ENCODE measurements at places on chromosomes 1 and 21.
A peak's percentile ranks its signal among the peaks of the same experiment; 100 is the strongest.

DNA sequence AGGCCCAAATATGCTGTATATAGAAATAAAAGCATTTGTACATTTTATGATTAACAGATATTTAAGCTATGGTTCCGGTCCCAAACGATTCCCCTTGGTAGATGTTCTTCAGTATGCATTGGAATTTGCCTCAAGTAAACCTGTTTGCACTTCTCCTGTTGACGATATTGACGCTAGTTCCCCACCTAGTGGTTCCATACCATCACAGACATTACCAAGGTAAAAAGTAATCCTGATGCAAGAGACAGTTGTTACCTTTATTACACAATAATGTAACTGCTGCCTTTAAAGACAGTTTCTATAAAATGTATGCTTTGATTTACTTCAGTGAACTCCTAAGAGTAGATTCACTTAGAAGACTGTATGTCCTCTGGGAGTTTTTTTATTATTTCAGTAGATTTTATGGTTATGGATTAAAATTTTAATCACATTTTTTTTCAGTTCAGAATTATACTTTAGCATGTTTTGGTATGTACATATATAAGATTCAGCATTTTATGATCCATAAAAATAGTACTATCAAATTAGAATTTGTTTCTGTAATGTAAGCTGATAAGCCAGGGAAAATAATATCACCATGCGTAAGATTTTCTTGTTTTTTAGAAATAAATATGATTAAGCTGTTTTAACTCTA is 96.5 kb downstream of the USP25 start:
- DNase-seq: peak; percentile 27

DNA sequence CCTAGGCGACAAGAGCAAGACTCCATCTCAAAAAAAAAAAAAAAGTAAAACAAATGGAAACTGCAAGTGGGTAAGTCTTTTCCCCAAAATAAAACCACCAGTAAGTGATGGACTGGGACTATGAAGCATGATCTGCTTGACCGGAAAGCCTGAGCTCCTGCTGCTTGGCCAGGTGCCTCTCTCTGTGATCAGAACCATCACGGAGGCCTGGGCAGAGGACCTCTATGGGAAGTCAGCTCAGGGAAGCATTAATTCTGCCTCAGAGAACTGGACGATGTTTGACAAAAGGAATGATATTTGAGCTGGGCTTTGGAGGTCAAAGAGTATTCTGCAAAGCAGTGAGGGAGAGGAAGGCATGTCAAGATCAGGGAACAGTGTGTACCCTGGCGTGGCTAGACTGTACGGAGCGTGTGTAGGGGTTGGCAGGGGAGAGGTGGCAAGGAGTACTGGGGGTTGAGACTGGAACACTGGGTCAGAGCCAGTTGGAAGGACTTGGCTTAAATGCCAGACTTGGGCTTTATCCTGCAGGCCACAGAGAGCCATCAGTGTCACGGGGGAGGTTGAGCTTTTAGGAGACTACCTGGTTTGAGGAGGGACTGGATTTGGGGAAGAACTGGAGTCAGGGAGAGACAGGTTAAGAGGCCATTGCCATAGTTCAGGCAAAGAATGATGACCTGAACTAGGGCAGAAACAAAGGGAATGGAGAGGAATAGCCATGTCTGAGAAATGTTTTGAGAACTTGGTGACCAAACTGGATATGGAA is 16.4 kb downstream of the ATP1A2 start:
- DNase-seq: peak; percentile 98

- no peak for DNase-seq
These were observed 6.5 kb downstream of the WARS2 start for GRCh38 chr1:119133987-119134386.

DNA sequence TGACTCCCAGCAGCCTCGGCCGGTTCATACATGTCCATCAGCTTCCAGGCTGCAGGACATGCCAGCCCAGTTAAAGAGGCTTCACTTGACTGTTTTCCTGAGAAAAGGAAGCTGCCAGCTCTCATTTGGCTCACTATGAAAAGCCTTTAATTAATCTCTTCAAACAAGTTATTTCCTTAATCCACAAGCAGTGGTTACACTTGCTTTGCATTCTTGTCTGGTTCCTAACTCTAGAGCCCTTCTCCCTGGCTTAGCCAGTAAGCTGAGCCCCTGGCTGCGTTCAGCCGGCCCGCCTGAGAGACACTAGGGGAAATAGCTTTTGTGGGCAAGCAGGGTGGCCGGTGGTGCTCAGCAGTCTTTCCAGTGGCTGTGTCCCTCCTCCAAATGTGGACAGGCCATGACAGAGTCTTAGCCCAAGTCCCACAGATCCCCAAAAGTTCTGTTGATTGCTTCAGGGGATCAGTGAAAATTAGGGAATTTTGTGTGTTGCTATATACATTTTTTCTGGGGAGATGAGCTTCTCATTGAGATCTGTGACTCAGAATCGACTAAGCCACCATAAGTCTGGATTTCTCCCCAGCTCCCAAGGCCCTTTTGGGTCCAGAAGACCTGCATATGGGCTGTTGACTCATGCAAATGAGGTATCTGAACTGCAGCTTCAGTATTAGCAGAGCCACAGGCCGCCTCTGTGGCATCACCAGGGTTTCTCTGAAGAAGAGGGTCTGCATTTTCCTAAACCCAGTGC is 10.1 kb downstream of the ATF3 start:
- DNase-seq: no peak

GRCh38 chr1:235093696-235094592 is 34.7 kb downstream of the TOMM20 start:
- peak; percentile 66 for DNase-seq

- no peak for DNase-seq
These were observed 6.2 kb downstream of the C1orf210 start for GRCh38 chr1:43279161-43279560.

DNA sequence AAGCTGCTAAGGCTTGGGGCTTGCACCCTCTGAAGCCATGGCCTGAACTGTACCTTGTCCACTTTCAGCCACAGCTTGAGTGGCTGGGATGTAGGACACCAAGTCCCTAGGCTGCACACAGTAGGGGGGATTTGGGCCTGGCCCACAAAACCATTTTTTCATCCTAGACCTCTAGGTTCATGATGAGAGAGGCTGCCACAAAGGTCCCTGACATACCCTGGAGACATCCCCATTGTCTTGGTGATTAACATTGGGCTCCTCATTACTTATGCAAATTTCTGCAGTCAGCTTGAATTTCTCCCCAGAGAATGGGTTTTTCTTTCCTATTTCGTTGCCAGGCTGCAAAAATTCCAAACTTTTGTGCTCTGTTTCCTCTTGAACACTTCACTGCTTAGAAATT is 26.3 kb upstream of the CHODL start:
- DNase-seq: no peak

DNA sequence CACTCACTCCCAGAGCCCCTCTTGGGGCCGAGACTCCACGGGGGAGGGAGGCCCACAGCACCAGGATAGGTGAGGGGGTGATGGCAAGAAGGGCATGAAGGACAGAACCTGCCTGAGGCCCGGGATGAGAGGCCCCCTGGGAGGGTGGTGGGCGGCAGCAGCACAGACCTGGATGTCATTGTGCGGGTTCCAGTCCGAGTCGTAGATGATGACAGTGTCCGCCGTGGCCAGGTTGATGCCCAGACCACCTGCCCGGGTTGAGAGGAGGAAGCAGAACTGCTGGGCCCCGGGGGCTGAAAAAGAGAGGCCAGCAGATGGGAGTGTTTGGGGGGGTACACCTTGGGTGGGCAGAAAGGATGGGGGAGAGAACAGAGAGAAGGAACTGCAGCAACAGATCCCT is 50.1 kb downstream of the CHD5 start:
- DNase-seq: no peak

DNA sequence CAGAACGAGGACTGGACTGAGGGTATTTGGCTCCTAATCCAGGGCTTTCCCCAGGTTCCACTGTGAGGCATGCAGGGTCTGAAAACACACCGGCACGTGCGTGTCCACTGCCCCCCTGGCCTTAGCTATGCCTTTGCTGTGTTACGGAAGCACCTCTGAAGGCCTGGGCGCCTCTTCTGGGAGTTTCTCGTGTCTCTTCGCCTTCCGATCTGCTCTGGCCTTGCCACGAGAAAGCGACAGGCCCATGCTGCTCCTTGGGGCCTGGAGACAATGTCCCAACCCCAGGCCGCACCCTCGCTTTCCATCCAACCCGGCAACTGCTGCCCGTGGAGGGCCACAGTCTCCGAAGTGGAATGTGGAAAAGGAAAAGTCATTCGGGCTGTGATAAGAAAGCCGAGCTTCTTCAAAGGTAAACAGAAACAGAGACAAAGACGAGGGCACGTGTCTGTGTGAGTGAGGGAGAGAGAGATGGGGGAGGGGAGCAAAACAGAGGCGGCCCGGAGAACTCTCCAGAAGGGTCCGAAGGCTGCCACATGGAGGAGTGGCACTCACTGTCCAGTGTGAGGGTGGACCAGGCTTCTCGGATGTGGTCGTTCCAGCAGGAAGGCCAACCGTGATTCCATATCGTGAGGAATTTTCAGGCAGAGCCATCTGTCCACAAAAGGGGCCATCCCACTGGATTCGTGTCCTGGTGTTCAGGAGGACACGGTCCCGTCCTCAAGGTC is 3.4 kb upstream of the UMODL1 start:
- no peak for DNase-seq

GRCh38 chr21:17631195-17631594 is 18.5 kb upstream of the BTG3 start:
- no peak for DNase-seq

GRCh38 chr1:186212568-186213224 is 162.4 kb downstream of the TPR start:
- DNase-seq: no peak

GRCh38 chr1:185732951-185733350 is 1.2 kb upstream of the HMCN1 start:
- no peak for DNase-seq

DNA sequence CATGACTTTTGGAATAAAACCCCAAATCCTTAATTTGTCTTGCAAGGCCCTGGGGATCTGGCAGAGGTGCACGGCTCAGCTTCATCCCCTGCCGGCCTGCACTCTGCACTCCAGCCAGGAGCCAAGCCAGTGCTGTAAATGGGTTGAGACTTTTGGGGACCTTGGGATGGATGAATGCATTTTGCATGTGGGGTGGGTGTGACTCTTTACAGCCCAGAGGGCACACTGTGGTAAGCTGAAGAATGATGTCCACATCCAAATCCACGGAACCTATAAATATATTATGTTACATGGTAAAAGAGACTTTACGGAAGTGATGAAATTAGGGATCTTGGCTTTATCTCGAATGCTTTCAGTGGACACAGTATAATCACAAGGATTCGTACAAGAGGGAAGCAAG is 177.8 kb downstream of the EDEM3 start:
- peak; percentile 36 for DNase-seq

DNA sequence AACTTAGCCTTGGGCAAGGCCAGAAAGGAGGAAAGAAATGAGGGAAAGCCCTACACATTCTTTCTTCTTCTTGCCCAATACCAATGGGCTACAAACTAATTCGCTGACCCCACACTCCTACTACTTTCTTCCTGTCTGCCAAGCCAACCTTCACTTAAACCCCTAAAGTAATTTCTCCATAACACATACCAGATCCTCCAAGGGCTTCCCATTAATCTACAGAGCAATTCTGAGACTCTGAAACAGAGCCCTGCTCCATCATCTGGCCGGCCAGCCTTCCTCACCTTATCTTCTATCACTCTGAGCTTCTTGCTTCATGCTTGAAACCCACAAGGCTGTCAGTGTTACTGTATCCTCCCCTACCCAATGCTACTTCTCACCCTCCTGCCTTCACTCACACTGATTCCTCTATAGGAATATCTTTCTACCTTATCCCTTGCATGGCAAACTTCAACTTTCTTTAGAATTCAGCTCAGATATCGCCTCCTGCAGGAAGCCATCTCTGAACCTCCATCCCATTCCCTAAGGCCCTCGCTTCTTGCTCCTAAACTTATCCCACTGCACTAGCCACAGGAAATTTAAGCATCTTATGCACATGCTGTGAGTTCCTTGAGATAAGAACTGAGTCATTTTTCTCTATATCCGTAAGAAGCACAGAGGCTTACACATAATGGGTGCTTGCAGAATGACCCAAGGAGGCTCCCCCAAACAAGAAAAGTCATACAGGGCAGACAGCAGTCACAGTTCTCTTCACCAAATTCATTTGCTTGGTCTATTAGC is 81.9 kb downstream of the JAK1 start:
- no peak for DNase-seq

GRCh38 chr21:45834026-45834715 is 147.4 kb upstream of the COL6A1 start:
- DNase-seq: no peak

- DNase-seq: no peak
These were observed 7.9 kb upstream of the UMODL1 start for GRCh38 chr21:42063191-42063570.

GRCh38 chr1:79792219-79792930 is 785.8 kb upstream of the ADGRL4 start:
- no peak for DNase-seq

- DNase-seq: peak; percentile 31
These were observed 11.6 kb downstream of the TINAGL1 start for GRCh38 chr1:31587720-31588423.

- DNase-seq: no peak
These were observed 119.4 kb downstream of the ASTN1 start for GRCh38 chr1:177045151-177045550.

GRCh38 chr1:4973341-4973740 is 318.9 kb downstream of the AJAP1 start:
- no peak for DNase-seq

DNA sequence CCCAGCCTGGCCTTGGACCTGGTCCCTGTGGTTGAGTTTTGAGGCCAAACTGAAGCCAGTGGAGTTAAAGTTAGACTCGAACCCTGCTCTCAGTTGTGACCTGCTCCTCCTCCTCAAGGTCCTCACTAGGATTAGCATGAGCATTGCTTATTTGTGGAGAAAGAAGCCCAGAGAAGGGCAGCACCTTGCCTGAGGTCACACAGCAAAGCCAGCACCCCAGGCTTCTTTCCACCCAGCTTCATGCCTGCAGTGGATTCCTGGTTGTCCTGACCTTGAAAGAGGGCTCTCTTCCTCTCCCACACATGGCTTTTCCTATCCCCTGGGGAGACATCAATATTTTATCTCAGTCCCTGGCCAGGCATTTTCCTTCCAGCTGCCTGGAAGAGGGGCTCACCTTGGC is 2.8 kb downstream of the LDLRAP1 start:
- DNase-seq: no peak

GRCh38 chr1:15736892-15737261 is 819 bp downstream of the SLC25A34 start:
- peak; percentile 53 for DNase-seq

DNA sequence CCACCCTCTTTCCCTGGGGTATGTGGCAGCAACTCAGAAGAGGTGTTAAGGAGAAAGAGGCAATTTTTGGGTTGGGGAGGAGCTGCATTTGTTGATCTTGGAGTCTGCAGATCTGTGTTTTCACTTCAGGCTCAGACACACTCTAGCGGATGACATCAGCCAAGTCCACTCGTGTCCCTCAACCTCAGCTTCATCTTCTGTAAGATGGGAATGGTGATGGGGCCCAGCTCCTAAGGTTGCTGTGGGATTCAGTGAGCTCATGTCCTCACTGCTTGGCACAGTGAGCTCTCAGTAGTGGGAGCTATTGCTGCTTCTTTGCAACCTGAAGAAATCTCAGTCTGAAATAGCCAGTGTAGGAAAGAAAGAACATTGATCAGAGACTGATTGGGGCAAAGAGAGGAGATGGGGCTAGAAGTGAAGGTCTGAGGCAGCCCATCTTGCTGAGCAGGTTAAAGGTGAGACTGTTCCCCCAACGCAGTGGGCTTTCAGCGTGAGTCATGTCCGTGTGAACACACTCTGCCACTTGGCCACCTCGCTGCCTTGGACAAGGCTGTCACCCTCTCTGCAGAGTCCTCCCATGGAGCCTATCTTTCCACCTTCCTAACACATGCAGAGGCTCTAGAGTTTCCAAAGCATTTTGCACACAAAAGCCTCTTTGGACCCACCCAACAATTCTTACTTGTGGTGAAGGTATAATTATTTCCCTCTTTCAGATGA is 56.0 kb upstream of the CITED4 start:
- DNase-seq: no peak

- peak; percentile 35 for DNase-seq
These were observed 8.1 kb upstream of the RCC2 start for GRCh38 chr1:17447501-17447992.

Measured in gastrocnemius medialis (tissue), 4 donors.